ENCODE measurements at places on chromosomes 5 and 9. TPM values are rescaled to one million over a fixed set of nuclear protein-coding genes. Genes with fewer than 3 reads are reported as not detected.

SEMA5A gene
- 7.9 TPM for total RNA-seq

C9 gene
- not detected for total RNA-seq

CER1 gene
- total RNA-seq = not detected

MARCOL gene
- not detected for total RNA-seq

HTR1A gene
- total RNA-seq = not detected

ANKRD18B gene
- total RNA-seq = not detected

TEK gene
- total RNA-seq = 16.3 TPM

ELOVL7 gene
- total RNA-seq = 5.6 TPM

SVEP1 gene
- 359 TPM for total RNA-seq

C7 gene
- 326 TPM for total RNA-seq

SPIN1 gene
- 64.2 TPM for total RNA-seq

BHMT2 gene
- total RNA-seq = 60.6 TPM

RANBP17 gene
- 5.2 TPM for total RNA-seq

GABRA6 gene
- total RNA-seq = not detected

PTPN3 gene
- total RNA-seq = 6.3 TPM

XRCC4 gene
- total RNA-seq = 7.4 TPM

SYNPO gene
- 174 TPM for total RNA-seq

LPAR1 gene
- 42.6 TPM for total RNA-seq

PCDHA1 gene
- not detected for total RNA-seq

GRXCR2 gene
- not detected for total RNA-seq

LEAP2 gene
- total RNA-seq = 1.2 TPM

PCDHGB3 gene
- 2.7 TPM for total RNA-seq

SPINK6 gene
- total RNA-seq = not detected

TIMD4 gene
- not detected for total RNA-seq

IRX1 gene
- total RNA-seq = not detected

C1QTNF2 gene
- total RNA-seq = 0.64 TPM

INSYN2B gene
- total RNA-seq = 0.84 TPM

BTNL9 gene
- 407 TPM for total RNA-seq

FSD1L gene
- 5.1 TPM for total RNA-seq

CAVIN4 gene
- 0.26 TPM for total RNA-seq

FAM169A gene
- 0.16 TPM for total RNA-seq

KIF20A gene
- not detected for total RNA-seq

SRA1 gene
- 34.4 TPM for total RNA-seq

AQP3 gene
- total RNA-seq = 27.7 TPM

ADGRD2 gene
- total RNA-seq = not detected

INSL4 gene
- not detected for total RNA-seq

SHC3 gene
- total RNA-seq = 1.8 TPM

MEGF10 gene
- 0.58 TPM for total RNA-seq

CATSPER3 gene
- total RNA-seq = 0.61 TPM

LCN1 gene
- total RNA-seq = 2.3 TPM

SARDH gene
- 0.87 TPM for total RNA-seq

PRRX2 gene
- total RNA-seq = 8.5 TPM

DELE1 gene
- 74.0 TPM for total RNA-seq

FOXD4L3 gene
- total RNA-seq = not detected

RFESD gene
- 1.1 TPM for total RNA-seq

ABO gene
- 2.3 TPM for total RNA-seq

WDR70 gene
- total RNA-seq = 26.5 TPM

CKMT2 gene
- 18.9 TPM for total RNA-seq

NUTM2F gene
- total RNA-seq = not detected

DCTN4 gene
- total RNA-seq = 75.5 TPM

CWC27 gene
- total RNA-seq = 20.4 TPM

FOXD4L6 gene
- total RNA-seq = not detected

CDK5RAP2 gene
- 42.3 TPM for total RNA-seq

Measured in mesenteric fat pad (tissue), 1 donor.